ENCODE measurements at places on chromosomes 7 and 10.

GRCh38 chr7:110786328-110786965, 304.5 kb upstream of the LRRN3 start:
- DNase-seq: no peak

DNA sequence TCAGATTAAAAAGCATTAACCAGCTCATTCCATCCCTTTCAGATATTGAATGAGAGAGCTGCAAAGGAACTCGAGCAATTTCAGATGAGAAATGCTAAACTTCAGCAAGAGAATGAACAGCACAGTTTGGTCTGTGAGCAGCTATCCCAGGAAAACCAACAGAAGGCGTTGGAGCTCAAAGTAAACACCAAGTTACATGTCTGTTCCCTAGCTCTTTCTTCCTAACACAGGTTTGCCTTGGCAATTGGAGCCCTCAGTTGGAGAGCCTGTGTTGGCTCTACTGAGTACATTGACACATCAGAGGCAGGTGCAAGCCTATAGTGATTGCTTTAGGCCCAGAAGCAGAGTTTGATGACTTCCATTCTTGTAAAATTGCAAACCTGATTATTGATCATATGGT, 14.7 kb downstream of the CFAP58 start:
- DNase-seq: no peak

DNA sequence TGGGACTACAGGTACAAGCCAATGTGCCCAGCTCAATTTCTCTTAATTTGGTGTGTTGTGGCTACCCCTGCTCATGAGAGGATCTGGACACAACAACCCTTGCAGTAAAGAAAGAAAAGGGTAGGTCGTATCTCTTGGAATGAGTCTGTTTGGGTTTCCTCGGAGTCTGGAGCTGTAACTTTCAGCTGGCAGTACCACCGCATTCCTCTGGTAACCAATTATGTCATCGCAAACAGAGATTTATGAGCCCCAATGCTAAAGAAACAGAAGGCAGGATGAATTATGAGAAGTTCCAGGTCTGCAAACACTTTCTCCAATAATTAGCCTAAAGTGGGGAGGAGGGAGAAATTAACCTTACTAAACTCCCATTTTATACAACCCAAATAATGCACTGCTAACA, 186.6 kb upstream of the NRP1 start:
- DNase-seq: no peak

DNA sequence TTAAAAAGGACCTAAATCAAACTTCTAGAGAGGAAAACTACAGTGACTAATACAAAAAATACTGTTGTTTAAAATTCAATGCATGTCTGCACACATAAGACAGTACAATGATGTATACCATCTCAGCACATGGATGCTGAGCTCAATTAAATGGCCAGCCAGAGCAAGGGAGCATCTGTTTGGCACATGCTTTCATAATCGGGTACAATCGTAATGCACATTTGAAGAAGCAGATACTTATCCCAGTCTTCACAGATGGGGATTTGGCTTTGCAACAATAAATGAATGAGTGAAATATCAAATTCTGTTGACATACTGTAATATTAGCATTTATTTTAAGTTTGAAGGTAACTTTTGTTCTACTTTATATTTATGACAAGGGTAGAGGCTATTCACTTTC, 187.8 kb downstream of the CRPPA start:
- DNase-seq: no peak

GRCh38 chr10:42974693-42975002, 102.2 kb upstream of the RET start:
- no peak for DNase-seq

All from memory B cell (primary cell).